ENCODE measurements at places on chromosomes 2 and 18.

DNA sequence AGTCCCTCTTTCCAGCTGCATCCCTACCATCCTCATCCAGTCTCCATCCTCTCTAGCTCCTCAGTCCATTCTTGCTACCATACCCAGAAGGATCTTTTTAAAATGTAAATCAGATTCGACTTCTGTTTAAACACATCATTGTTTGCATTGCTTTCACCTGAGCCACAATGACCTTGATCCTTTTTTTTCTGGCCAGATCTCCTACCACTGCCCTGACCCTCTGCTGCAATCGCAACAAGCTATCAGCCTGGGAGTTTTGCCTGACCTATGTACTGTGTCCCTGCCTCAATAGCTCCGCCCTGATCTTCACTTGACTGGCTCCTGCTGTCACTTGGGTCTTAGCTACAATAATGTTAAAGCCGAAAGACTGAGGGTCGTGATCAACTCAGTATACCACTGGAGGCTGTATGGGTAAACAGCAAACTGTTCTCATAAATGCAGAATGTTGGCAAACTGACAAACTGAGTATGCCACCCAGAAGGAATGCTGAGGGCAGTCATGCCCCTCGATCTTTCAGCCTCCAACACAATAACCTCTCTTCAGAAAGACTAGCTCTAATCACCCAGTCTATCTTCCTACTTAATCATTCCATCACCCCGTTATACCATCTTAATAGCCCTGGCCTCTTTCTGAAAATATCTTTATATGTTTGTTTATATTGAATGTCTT, 2.6 kb upstream of the RBM43 start:
- DNase-seq, result peak; percentile 67

DNA sequence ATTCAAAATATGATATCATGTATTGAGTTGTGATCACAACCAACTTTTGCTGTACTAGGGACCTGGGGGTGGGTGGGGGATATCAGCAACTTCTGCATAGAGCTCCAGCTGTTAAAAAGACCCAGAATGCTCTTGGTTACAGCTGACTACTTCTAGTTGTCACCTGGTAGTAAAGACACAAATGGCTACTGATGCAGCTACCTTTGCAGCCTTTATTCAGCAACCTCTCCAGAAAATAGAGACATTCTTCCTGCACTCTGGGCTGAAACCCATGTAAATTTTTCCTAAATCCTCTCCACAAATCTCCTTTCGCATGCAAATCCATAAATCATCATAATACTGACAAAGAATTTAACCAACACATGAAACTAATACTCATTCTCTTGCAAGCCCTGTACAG, 238.3 kb downstream of the TCF4 start:
- DNase-seq, result no peak

DNA sequence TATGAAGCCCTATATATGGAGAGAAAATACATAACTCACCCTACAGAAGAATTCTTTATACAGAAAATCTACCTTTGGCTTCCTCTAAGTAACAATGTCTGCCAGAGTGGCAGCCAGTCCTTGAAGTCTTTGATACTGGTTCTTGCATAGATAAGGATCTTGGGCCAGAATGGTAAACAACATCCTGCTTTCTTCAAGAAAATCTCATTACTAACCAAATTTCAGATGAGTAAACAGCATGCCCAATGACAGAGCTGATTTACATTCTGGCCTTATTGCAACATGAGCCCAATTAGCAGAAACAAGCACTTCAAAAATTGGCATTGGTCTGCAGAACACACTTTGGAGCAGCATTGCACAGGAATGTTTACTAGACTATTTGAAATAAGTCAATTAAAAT, 336.5 kb upstream of the ST6GAL2 start:
- no peak for DNase-seq

GRCh38 chr2:150410809-150411208, 76.7 kb downstream of the RND3 start:
- DNase-seq, result peak; percentile 97

- peak; percentile 35 for DNase-seq
Observed at GRCh38 chr2:191103774-191104173, 47.0 kb downstream of the STAT4 start.

- DNase-seq, result no peak
Observed at GRCh38 chr2:196149948-196150347, 21.4 kb downstream of the STK17B start.

- no peak for DNase-seq
Observed at GRCh38 chr2:9490789-9491188, 16.4 kb downstream of the IAH1 start.

DNA sequence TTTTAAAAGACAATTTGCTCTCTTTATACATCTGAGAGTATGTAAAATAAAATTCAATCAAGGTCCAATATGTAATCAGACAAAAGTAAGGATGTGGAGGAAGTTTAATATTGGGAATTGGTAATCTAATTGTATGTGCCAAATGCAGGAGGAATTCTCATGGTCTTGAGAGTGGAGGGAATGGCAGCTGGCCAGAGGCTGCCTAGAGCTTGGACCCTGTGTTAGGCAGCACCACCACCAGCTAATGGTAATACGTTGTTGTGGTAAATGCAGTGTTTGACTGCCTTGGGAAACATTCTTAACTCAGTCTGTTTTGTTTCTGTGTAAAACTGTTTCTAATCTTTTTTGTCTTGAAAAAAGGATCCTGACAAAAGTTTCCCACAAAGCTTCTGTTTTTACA, 30.0 kb downstream of the GALNT1 start:
- no peak for DNase-seq

GRCh38 chr18:1048032-1048431, 143.4 kb downstream of the ADCYAP1 start:
- DNase-seq, result peak; percentile 25

- no peak for DNase-seq
Observed at GRCh38 chr2:102034683-102035548, 43.2 kb downstream of the IL1R2 start.

DNA sequence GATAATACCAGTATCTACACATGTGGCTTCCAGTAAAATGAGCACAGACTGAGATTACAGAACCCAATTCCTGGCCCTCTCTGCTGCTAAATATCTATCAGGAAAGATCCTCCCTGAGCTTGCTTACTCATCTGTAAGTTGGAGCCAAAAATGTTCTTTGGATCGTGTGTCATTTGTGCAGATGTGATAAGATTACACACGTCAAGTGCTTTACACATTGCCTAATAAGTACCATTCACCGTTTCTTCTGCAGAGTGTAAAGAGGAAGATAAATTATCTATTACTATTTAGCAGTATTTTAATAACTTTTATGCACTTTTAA, 23.2 kb upstream of the SLC20A1 start:
- no peak for DNase-seq

GRCh38 chr2:241882091-241882625, 12.6 kb downstream of the RTP5 start:
- peak; percentile 30 for DNase-seq

DNA sequence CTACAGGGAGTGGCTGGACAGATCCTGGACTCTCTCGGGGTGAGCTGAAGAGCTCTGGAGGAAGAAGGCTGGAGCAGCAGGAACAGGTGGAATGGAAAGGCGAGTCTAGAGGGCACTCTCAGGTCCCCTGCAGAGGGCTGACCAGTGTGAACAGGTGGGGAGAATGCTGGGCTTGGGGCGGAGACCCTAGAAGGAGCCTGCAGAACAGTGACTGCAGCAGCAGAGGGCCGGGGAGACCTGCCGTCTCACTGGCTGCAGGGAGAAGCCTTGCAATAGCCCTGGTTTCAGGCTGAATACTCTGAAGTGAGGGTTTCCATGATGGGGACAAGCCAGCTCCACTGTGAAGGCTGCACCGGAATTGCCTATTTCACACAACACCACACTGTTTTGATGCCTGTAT, 626.7 kb upstream of the SALL3 start:
- no peak for DNase-seq

- DNase-seq, result no peak
Observed at GRCh38 chr2:75982719-75983118, 272.0 kb upstream of the GCFC2 start.

- DNase-seq, result peak; percentile 39
Observed at GRCh38 chr2:161077367-161078210, 82.6 kb upstream of the TANK start.

- peak; percentile 63 for DNase-seq
Observed at GRCh38 chr18:59959073-59959472, 59.3 kb downstream of the PMAIP1 start.

GRCh38 chr2:229578052-229578846, 136.1 kb downstream of the DNER start:
- no peak for DNase-seq

DNA sequence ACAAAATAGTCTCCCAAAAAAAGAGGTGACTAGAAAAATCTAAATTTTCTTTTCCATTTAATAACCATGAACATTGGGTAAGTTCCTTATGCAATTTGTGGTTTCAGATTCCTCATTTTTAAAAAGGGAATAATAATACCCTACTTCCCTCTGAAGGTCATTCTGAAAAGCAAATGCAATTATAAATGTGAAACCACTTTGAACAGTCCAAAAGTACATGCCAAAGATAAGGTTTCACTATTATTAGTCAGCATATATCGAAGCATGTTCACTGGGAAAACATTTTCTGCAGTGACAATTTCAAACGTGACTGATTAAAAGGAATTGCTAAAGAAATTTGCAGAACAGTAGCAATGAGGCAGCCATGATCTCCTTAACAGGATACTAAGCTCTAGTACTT, 100.1 kb upstream of the RNF152 start:
- DNase-seq, result peak; percentile 61

DNA sequence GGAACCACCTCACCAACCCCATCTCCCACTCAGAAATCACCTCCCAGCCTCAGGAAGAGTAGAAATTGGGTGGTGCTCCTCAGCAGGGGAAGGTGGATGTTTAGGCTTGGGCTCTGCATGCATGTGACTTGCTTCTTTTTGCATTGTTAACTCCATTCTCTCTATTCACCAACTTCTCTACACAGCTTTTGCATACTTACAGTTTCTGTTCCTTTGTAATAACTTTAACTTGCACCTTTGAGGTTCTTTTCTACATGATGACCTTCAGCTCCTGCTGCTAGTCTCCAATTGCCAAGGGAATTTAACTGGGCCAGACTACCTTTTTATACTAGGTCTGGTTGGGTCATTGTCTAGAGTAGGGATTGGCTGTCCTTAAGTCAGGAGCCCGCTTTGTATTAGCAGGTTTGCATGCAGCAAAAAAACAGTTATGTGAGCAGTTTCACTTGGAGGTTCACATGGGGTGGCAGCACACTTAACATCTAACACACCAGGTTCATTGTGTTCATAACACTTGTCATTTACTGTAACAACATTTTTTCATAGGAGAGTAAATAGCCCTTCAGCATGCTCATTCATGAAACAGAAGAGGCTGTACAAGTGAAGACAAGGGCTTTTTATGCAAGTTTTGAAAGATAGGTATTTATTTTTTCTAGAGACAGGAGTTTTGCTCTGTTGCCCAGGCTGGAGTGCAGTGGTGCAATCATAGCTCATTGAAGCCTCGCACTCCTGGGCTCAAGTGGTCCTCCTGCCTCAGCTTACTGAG, 12.0 kb downstream of the MRPL35 start:
- no peak for DNase-seq

DNA sequence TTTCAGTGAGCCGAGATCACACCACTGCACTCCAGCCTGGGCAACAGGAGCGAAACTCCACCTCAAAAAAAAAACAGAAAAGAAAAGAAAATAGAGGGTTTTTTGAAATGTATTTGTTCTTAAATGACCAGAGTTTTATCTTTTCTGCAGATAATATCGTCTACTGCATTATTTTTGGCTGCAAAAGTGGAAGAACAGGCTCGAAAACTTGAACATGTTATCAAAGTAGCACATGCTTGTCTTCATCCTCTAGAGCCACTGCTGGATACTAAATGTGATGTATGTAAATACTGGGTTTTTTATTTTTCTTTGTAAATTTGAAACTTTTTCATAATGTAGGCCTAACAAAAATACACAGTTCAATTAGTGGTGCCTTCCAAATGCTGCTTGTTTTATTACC, 18.1 kb downstream of the CCNT2 start:
- no peak for DNase-seq

DNA sequence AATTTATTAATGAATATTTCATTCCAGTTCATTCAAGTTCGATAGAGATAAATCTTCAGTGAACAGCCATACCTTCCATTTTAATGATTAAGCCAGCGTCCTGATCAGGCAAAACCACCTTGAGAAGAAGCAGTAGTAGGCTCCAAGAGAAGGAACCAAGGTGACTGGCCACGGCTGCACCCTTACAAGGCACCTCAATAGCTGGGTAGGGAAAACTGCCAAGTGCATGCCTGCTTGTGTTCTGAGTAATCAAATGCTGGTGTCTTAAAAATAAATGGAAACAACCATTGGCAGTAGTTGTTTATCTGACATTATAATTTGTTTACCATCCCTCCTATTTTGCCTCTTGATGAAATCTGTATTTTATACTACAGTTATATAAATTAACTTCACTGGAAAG, 10.0 kb upstream of the FEZ2 start:
- DNase-seq, result peak; percentile 49

- DNase-seq, result no peak
Observed at GRCh38 chr2:12141618-12142258, 395.3 kb downstream of the LPIN1 start.

GRCh38 chr2:69269330-69269729, 117.7 kb downstream of the GFPT1 start:
- no peak for DNase-seq

- DNase-seq, result no peak
Observed at GRCh38 chr2:144358374-144358964, 161.4 kb downstream of the ZEB2 start.

DNA sequence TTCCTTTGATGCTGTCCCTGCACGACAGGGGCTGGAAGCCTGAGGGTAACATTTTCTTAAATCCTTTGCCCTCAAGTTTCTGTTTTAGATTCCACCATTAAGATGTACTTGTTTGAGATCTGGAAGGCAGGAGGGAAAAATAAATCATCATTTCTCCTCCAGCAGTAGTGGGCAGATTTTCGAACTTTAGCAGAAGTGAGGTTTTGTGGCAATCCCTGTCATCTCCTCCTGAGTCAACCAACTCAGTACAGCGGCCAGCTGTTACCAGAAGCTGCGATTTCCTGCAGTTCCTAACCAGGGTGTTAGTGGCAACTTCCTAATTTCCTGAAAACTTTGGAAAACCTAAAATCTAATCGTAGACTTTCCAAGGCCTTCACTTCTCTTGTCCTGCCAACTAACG, 517.2 kb upstream of the ACVR2A start:
- DNase-seq, result no peak

DNA sequence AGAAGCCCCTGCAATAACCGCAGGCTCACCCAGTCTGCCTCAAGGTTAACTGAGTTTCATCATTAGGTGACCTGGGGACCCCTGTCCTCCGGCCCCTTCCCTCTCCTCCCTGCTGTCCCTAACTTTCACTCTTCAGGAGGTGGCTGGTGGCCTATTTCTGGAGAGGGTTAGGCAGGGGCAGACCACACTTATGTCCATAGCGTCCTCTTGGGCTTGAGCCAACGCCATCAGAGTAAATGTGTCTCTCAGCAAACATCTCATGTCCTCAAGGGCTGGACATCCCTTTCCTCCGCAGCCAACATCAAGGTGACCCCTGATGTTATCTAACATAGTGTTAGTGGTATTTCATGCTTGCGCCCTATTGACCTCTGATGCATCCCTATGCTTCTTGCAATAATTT, 114.8 kb downstream of the BCL11A start:
- no peak for DNase-seq

- DNase-seq, result no peak
Observed at GRCh38 chr2:179571721-179572120, 289.7 kb downstream of the ZNF385B start.
